ENCODE measurements at places on chromosomes 2 and 18.

DNA sequence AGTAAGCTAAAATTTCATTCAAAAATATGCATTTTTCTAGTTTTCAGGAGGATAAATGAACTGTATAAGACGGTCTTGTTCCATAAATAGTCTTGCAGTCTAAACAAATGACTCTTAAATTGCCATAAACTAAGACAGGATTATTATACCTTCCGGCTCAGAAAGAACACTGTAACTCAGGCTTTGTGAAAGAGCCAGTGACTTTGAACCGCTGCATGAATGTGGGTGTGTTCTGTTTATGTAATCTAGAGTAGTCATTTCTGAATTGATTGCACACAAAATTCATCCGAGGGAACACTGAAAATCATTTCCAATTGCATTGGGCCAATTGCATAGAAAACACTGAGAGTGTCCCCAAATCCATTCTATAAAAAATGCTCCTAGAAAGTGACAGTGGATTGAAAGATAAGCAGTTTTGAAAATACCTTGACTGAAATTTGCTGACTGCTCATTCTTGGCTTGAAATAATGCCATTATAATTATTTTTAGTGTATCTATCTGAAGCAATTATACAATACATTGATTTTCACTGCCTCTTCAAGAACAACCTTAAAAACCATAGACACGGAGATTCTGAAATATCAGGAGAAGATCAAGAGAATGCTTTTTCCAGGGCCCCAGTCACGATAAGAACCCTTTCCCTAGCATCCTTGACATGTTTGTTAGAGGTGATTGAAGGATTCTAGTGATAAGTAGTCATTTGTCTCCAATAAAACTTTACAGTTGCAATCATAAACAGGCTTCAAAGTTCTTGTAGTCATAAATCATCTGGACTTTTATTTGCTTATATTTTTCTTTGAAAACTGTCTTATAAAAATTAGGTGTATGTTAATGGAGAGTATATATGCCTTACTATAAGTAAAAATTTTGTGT lies 55.4 kb downstream of the CNTNAP5 start:
- no peak for DNase-seq

DNA sequence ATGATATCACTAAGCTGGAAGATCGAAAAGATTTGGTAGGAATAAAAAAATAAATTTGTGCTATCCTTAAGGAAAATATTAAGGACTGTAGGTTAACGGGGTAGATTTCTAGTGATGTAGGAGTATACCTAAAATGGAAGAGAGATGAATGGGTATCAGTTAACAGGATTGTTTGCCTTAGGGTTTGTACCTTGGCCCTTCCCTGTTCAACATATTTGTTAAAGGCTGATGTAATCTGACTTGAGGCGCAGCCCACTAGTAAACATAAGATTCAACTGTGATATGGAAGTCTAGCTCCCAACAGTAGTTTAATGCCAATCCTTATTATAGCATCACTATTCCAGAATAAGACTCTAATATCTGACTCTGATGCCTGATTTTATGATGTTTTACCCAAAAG lies 685.2 kb downstream of the DCC start:
- no peak for DNase-seq

DNA sequence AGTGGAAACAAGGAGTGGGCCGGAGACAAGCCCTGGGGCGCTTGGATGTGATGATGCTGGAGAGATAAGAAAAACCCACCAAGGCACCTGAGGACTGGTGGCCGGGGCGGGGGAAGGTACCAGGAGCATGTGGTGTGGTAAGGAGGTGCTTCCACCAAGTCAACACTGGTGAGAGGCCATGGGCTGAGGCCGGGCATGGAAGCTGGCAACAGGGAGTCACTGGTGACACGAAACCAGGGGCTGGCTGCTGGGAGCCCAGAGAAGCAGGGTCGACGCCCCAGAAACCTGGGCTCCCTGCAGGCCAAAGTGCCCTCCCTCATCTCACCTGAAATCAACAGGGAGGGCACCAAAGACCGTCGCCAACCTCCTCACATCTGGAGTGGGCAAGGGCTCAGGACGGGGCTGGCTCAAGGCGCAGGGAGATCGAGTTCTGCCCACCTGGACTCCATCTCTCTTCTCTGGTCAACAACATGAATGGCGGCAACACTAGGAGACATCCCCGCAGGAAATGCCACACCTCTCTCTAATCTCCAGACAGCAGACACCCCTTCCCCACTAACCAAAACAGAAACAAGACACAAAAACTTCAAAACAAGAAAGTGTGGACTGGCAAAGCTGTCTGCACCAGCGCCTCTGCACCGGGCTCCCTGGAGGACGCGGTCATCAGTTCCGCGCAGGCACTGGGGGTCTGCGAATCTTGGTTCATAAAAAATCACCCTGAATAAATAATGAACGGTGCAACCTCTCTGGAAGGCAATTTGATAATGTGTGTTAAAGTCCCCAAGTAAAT lies 185.5 kb downstream of the HDAC4 start:
- no peak for DNase-seq

- no peak for DNase-seq
Observed at GRCh38 chr2:98909317-98910211, 26.5 kb downstream of the CRACDL start.

DNA sequence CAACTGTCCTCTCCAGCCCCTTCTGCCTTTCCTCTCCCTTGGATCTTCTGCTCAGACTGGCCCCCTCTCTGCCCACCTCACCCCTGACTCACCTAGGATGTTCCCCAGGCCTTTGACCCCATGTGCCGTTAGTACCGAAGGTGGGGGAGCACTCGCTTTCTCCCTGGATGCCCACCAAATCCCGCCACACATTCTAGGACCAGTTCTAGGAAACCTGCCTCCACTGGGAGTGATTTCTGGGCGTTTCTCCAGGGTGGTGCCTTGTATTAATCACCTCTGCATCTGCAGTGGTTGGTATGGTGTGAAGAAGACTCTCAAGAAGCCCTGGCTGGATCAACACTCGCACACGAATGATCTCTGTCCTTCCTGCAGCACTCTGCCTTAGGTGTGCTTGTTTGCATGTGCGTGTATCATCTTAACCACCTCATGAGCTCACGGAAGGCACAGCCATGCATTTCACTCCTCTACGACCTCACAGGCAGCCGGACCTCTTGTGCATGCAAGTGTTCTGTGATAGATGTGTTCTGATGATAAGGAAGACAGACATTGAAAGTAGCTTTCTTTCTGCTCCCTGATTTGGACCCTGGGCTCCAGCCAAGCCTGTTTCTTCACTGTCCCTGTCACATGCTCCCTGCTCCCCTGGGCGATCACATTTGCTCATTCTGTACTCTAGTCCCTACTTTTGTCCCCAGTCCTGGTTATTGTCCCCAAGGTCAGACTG lies 69.4 kb downstream of the LIPG start:
- DNase-seq, result no peak

DNA sequence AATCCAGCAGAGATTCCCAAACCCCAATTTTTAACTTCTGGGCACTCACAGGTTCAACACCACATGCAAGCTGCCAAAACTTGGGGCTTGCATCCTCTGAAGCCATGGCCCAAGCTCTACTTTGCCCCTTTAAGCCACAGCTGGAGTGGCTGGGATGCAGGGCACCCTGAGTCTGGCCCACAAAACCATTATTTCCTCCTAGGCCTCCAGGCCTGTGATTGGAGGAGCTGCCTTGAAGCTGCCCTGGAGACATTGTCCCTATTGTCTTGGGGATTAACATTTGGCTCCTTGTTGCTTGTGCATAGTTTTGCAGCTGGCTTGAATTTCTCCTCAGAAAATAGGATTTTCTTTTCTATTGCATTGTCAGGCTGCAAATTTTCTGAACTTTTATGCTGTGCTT lies 109.8 kb upstream of the RPRM start:
- no peak for DNase-seq

DNA sequence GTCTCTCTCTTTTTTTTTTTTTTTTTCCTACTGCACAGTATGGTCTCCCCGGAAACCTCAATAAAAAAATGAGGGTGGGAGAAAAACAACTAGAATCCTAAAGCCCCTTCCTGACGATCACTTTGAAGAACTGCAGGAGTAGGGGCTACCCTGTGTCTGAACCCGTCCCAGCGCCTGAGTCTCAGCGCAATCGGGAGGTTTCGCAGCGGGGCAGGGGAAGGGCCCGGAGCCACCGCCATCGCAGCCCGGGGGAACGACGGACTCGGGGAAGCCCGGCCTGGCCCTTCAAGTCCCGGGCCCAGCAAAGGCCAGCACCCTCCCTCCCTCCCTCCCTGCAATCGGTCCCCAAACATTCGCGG lies 411 bp downstream of the NARS1 start:
- DNase-seq, result no peak

DNA sequence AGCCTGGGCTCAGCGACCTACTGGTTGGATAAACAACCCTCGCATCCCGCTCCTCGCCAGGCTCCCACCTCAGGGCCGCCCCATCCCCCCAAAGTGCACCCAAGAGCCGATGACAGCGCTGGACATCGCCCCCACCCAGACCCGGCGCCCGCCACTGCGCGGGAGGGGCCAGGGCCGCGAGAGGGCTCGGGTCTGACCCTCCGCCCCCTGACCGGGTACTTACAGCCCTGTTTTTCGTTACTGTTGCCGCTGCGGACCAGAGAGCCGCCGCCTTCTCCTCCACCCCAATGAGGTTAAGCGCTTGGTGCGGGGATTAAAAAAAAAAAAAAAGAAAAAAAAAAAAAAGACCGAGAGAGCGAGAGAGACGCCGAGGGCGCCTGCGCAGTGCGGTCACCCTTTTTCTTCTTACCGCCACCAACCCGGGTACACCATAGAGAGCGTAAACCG lies at the start of gene CLASP1:
Gene CLASP1 (minus strand): TSS at position 314 of the 447 bp plus-strand sequence. CDS start 43,567 bp downstream, outside the sequence.
- DNase-seq, result peak; percentile 8

All from fibroblast of skin of left quadriceps (primary cell).